ENCODE measurements at places on chromosomes 4 and X. TPM values are rescaled to one million over a fixed set of nuclear protein-coding genes. Genes with fewer than 3 reads are reported as not detected.

LAGE3 gene
- 12.0 TPM for total RNA-seq

WAS gene
- 1.0 TPM for total RNA-seq

ERAS gene
- total RNA-seq, result not detected

CTAG2 gene
- not detected for total RNA-seq

RNF150 gene
- total RNA-seq, result 36.5 TPM

HS6ST2 gene
- total RNA-seq, result 19.8 TPM

NELFA gene
- total RNA-seq, result 15.1 TPM

FMR1NB gene
- not detected for total RNA-seq

MAGEA6 gene
- total RNA-seq, result not detected

AKAP14 gene
- not detected for total RNA-seq

MAGEA2 gene
- total RNA-seq, result not detected

HTN3 gene
- total RNA-seq, result not detected

LRRC66 gene
- total RNA-seq, result 1.0 TPM
